HS-27A (cell line): ENCODE measurements at places on chromosomes 3 and 15.

DNA sequence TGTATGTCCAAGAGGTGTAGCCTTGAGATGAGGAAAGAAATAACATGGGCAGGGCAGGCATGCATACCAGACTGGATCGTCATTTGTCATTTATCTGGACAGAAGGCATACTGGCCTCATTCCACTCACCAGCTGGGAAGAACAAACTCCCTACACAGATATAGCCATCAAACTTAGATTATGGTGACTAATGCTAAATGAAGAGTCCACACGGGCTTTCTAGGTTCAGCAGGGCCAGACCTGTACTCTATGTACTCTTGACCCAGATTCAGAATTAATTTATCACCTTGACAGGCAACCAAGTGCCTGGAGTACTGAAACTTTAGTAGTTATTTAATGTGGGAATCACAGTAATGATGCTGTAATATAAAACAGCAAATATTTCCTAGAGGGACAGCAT lies 164.3 kb upstream of the IL12A start:
- peak; percentile 82 for DNase-seq

- DNase-seq, result no peak
Measured at GRCh38 chr15:74903676-74904075, 3.0 kb downstream of the FAM219B start.

GRCh38 chr3:73379465-73379864 lies 245.3 kb downstream of the PDZRN3 start:
- no peak for DNase-seq

DNA sequence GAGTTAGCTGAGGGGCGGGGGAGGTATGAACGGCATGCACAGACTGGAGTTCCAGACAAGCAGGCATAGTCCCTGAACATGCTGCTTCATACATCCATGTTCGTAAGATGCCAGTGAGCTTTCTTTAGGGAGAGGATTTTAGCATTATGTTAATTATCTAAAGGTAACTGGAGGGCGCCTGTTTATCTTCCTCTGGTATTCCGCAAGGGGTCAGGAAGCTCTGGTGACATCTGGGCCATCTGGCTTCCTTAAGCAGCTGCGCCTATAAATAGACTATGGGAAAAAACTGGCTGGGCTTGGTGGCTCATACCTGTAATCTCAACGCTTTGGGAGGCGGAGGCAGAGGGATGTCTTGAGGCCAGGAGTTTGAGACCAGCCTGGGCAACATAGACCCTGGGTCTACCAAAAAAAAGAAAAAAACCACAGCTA lies 1.5 kb upstream of the FBXO22 start:
- no peak for DNase-seq

DNA sequence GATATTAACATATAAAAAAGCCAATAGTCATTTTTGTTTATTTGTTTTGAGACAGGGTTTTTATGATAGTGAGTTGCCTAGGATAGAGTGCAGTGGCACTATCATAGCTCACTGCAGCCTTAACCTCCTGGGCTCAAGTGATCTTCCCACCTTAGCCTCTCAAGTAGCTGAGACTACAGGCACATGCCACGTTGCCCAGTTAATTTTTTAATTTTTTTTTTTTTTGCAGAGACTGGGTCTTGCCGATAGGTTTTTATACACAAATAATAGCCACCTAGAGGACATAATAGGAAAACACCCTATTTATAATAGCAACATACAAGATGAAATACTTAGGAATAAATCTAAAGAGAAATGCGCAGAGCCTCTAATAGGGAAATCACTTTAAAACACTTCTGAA lies 13.3 kb downstream of the EIF3J start:
- no peak for DNase-seq

GRCh38 chr3:159128628-159129027 lies 326.8 kb downstream of the MFSD1 start:
- no peak for DNase-seq

GRCh38 chr15:83036253-83036652 lies 24.8 kb upstream of the C15orf40 start:
- DNase-seq, result no peak

- no peak for DNase-seq
Measured at GRCh38 chr15:37057256-37057655, 43.1 kb downstream of the MEIS2 start.

- no peak for DNase-seq
Measured at GRCh38 chr3:129695230-129695629, 88.8 kb upstream of the PLXND1 start.

DNA sequence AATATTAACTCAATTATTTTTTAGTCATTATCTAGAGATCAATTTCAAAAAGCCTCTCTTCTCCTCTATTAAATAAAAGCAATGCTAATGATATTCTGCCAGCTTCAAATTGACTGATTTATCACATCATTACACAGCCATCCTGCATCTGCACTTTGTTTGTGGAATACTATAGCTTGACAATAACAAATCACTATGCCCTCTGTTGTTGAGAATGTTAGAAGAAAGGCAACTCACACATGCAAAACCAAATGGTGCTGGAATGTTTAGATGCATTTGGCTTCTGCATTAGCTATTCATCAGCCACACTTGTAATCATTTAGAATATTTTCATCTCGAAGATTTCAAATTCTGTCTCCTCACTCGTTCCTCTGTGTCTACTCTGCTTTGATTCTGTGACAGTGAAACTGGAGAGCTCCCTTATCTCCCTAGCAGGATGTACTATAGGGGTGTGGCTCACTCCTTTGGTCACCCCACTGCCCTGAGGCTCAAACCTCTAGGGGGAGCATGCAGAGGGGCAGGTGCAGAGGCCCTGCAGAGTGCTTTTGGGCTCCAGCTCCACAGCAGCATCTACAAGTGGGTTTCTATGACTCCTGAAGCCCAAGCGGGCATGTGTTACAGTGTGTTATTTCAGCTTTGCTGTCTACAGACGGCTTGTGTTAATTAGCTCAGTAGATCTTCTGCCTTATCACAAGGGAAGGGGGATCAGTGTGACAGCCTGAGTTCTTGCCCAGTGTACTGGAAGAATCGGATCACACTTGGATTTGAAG lies 454.1 kb upstream of the BCHE start:
- DNase-seq, result no peak

GRCh38 chr3:31606453-31606852 lies 73.7 kb downstream of the STT3B start:
- DNase-seq, result no peak

DNA sequence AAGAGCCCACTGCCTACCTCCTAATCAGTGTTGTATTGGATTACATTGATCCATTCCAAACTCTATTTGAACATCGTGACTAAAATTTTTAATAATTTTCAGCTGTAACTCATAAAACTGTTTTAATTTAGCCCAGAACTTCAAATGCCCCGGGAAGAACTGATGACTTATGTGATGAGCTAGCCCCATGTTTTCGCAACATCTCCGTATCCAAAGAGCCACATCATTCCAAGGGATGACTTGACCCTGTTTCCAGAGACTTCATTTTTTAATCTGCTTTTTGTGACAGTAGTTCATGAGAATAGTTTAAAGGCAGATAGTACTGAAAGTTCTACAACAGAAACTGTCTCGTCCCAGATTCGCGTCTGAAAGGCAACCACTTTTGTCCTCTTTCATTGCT lies 97.4 kb downstream of the STAC start:
- DNase-seq, result no peak

GRCh38 chr3:115102046-115102445 lies 45.0 kb downstream of the ZBTB20 start:
- DNase-seq, result no peak

- no peak for DNase-seq
Measured at GRCh38 chr3:78732471-78732870, 1035.3 kb downstream of the ROBO1 start.
